NCI-H510A (cell line): ENCODE measurements at places on chromosomes 6 and 20.

DNA sequence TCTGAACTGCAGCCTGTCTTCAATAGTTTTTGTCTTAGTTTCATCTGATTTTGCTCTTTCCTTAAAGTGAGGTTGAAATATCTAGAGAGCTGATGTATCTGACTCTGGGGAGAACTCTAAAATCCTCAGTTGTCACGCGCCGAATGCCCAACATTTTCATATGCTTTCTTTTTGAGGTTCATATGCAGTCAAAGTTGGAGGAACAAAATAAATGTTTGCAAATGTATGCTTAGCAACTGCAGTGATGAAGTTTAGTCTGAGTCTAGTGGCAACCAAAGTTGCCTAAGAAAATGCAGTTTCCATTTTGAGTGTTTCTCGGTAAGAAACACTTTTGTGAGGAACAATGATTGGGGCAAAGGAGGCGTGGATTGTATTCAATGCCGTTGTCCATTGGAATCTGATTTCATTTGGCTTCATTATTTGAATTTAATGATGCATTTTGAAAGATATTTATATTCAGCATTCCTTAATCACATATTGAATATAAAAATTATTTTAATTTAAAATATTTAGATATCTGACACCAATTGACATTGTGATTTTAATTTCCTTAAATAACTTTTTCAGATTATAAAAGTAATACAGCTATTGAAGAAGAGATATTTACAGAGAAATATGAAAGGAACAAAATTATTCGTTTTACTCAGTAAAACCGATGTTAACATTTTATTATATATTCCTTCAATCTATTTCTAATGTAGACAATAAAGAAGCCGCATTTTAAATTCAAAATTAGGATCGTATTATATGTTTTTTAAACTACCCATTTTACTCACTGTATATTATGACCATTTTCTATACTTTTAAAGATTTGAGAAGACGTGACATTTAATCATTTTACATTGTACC is 122.0 kb downstream of the PLEKHG1 start:
- DNase-seq = no peak

DNA sequence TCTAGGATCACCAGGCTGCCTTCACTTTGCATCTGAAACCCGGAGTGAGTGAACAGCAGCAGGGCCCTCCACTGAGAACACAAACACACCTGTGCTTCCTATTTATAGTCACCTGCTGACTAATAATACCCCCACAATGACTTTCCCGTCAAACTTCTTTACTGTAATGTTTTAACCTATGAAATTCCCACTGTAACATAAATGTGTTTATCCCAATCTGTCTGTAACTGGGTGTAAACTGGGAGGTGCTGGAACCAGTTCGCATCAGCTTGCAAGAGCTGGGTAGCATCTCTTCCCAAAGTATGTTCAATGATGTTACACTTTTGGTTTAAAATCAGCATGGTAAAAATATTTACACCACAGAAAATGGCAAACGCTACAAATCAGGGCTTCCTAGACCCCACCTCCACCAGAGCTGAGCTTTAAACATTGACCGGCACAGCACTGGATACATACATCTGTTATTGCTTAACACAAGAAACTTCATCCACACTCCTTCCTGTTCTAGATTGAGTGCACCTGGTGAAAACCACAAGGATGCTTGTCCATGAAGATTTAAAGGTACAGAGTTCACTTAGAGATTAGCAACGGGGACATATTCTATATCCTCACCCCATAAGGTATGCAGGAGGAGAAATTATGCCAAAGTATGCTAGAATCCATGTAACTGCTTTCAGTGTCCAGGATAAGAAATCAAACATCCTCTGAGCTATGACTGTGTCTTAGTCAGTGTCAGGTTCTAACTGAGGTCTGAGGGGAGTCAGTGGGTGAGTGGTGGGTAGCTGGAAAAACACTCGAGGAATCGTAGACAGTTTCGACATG is 79.0 kb downstream of the ALDH8A1 start:
- DNase-seq = peak; percentile 22

GRCh38 chr20:23049201-23050075 is at the start of gene THBD:
Gene THBD (minus strand): TSS chr20:23049672. CDS start chr20:23049504, 168 bp downstream.
- peak; percentile 49 for DNase-seq

- DNase-seq = no peak
Observed at GRCh38 chr20:60016406-60016805, 58.2 kb downstream of the CDH26 start.

- no peak for DNase-seq
Observed at GRCh38 chr6:168989421-168989820, 264.2 kb downstream of the THBS2 start.

GRCh38 chr6:149153693-149154092 is 163.8 kb upstream of the TAB2 start:
- no peak for DNase-seq

GRCh38 chr20:63364801-63365585 is 3.8 kb upstream of the CHRNA4 start:
- DNase-seq = no peak
